ENCODE measurements at places on chromosomes 3 and 15.

GRCh38 chr3:122555275-122556071, 8.6 kb downstream of the PARP9 start:
- no peak for DNase-seq

GRCh38 chr3:168124291-168124690, 28.6 kb upstream of the GOLIM4 start:
- no peak for DNase-seq

DNA sequence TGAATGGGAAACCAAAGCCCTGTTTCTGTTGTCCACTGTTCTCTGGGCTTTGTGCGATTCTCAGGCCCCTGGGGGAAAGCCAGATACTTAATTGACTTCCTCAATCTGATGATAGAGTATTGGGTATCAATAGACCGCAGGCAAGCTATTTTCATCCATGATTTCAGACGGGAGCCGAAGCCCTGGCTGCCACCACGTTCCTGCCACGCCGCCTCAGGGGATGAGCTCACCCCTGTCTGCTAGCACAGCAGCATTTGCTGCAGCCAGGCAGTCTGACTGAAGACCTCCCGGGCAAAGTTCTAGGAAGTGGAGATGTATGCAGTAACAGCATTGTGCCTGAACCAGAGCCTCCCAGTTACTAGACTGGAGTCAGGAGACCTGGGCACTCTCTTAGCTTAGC, 69.8 kb downstream of the ISG20 start:
- no peak for DNase-seq

- DNase-seq: no peak
Observed at GRCh38 chr3:126179825-126180476, 435 bp downstream of the ALDH1L1 start.

DNA sequence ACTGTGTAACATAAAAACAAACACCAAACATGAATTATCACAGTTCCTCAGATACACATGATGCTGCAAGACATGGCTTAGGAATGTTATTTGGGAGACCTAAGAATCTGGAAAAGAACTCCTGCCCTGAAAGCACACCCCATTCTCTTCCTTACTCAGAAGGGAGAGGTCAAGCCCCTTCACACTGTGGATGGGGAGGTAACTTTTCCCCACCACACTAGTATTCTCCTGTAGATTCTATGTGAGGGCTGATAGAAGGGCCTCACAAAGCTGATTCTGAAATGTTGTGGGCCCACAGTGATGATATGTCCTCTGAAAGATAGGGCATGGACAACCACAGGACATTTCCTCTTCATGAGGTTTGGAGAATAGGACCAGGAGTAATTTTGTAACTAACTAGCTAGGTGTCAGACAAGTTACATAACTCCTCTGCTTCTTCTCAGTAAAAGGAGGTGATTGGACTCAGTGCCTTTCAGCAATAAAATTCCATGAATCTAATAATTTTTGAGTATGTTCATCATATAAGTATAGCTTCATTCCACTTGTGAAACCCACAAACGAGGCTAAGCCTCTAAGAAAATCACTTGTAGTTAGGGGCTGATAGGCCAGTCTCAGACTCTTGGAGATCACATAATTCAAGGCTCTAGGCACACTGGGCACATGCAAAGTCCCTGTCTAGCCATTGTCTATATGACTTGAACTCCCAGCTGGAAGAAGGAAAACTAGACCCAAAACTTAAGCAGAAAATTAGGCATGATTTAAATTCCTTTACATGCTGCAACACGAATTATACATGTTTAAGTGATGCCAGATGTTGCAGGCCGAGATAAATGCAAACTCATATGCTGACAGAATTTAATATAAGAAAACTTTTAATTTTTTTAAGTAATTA, 7.5 kb downstream of the PTX3 start:
- DNase-seq: no peak

DNA sequence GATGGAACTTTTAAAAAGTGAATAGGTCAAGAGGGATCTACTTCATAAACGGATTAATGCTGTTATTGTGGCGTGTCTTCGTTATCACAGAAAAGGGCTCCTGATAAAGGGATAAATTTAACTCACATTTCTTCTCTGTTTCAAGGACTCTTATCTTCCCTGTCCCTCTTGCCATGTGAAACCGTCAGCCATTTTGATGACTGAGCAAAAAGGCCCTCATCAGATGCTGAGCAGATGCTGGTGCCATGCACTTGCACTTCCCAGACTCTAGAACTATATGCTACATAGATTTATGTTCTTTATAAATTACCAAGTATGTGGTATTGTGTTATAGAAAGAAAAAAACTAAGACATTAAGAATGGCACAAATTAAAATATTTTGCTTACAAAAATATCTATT, 1011.8 kb upstream of the GBE1 start:
- DNase-seq: no peak

DNA sequence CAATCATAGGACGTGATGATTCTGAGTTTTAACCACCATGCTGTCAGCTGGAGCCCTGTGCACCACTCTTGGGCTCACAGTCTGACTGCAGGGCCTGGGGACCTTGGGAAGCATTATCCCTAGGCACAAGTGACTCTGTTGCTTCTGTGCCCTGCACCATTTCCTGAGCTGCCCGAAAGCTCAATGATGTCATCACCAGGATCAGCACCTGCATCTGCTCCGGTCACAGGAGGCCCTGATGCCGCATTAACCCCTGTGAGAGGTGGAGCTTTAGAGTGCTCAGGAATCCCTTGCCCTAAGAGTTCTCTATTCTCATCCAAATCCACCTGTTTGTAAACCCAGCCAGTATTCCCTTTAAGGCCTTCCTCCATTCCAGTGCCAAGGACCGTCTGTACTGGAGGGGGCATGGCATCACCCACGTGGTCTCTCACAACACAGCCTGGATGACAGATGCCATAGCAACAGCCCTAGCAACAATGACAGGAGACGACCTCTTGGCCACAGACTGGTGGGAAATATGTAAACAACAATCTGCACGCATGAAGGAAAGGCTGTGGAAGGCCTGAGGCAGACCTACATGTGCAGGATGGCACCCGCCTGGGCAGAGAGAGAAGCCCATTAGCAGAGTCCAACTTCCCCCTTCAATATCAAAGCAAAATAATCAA, 37.9 kb downstream of the NTRK3 start:
- DNase-seq: no peak

DNA sequence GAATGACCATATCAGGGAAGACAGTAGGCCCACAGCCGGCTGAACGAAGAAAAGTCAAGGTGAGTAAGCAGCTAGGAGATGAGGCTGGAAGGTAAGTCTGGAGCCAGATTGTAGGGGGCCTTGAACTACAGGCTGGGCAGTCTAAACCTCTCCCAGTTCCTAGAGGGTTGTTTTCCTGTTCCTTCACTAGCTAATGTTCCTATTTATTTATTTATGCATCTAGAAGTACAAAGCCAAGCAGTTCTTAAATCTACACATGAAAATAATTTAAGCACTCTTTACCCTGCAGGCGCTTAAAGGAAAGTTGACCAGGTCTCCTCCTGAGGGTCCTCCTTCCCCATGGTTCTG, 3.7 kb downstream of the ACAA1 start:
- DNase-seq: no peak

DNA sequence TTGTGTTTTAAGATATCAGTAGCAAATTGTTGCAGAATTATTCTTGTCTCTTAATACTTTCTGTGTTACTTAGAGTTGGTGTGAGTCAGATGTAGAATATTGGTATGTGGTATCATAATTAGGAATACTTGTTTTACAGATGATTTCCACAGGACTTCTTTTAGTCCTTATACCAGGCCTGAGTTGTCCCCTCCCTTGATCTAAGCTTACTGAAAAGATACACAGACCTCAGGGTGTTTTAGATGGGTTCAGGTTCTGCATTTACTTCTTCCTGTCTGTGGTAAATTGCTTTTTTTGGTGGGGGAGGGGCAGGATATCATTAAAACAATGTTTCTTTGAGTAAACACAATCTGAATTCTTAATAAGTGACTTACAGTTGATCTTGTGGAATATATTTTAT, 14.2 kb downstream of the DZIP3 start:
- DNase-seq: no peak

DNA sequence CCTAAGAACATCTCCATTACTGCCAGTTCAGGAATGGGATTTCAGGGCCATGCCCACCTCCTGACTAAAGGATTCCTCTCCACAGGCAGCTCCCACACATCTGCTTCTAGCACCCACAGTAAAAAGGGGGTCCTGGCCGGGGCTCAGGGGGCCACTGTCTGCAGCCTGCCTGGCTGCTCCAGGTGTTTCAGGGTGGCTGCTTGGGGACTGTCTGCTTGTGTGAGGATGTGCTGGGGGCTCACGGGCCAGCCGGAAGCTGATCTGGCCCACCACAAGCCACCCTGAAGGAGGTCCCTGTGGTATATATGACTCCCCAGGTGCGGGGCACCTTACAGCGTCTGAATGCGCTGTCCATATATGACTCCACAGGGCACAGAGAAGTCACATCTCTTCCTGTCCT, 135.4 kb downstream of the NSMCE3 start:
- no peak for DNase-seq

DNA sequence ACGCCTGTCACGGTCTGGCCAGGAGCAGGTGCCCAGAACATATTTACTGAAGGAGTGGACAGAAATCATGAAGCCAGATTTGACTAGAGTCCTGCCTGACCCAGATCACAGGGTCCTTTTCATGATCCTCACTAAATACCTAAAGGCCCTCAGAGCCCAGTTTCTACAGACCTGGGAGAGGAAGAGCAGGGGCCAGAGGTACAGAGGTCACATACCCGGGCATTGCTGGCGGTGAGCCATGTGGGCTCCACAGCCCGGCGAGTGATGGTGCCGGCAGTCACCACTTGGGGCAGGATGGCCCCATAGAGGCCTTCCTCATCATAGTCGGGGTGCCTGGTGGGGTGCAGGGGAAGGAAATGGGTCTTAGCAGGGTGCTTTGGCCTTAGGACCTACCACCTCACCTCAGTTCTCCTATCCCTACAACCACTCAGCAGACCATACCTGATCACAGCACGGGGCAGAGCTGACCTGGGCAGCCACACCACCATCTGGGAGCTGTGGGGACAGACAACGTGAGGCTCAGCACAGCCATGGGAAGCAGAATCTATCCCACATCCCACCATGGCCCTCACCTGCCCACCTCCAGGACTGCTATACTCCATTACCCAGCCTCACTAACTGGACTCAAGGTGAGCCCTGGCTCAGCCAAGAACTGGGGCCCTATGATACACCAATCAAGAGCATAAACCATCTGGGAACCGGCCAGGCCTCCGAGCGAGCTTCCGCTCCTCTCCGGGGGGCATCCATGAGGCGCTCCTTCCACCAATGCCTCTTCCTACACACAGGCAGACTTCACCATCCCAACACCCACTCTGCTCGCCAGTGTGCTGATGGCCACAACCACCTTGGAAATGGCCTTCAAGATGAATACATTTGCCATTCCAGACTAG, 12.9 kb downstream of the POLG start:
- DNase-seq: no peak

GRCh38 chr15:34216527-34217270, 6.8 kb upstream of the KATNBL1 start:
- DNase-seq: no peak

GRCh38 chr3:176992978-176993377, 204.3 kb downstream of the TBL1XR1 start:
- no peak for DNase-seq

DNA sequence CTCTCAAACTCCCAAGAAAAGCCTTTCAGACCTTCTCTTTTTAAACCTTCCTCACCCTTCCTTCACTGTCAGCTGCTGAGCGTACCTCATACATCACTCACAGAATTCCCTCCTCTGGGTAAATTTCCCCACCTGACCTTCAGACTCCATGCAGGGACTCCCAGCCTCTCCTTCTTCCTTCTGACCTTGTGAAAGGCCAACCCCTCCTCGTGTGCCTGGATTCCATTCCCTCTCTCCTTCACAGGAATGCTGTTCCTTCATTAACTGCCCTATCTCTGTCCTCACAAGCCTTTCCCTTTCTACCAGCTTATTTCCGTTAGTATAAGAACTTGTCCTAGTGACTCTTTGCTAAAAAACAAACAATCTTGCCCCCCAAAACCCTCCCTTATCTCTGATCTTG, 69.7 kb upstream of the MME start:
- no peak for DNase-seq

DNA sequence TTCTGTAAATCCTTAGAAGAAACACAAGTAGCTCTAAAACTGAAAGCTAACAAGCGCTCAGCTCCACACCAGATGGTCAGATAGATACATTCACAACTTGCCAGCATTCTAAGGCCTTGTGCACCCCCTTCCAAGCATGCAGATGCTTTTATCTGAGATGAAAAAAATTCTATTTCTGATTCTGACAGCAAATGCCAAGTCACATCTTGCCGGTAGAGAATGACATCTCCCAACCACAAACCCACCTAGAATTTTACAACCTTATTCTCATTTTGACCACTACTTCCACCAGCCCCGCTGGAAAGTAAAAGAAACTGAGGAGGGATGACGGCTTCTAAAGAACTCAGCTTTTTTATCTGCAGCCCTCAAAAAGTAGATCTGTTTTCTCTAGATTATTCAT, 57.7 kb downstream of the SUMF1 start:
- DNase-seq: no peak

DNA sequence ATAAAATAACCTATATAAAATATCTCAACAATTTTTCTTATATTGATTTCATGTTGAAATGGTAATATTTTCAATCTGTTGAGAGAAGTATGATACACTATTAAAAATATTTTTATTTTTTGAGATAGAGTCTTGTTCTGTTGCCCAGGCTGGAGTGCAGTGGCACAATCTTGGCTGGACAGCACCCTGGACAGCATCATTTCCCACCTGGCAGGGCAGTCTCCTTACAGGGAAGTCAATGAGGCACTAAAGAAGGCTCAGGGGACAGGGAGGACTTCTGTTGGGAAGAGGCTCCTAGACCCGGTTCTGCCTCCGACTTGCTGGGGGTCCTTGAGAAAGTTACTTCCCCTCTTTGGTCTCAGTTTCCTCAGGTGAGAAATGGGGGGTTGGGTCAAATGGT, 9.4 kb downstream of the GOLGA6L2 start:
- DNase-seq: no peak

- DNase-seq: no peak
Observed at GRCh38 chr15:59879506-59880265, 124.4 kb upstream of the FOXB1 start.

DNA sequence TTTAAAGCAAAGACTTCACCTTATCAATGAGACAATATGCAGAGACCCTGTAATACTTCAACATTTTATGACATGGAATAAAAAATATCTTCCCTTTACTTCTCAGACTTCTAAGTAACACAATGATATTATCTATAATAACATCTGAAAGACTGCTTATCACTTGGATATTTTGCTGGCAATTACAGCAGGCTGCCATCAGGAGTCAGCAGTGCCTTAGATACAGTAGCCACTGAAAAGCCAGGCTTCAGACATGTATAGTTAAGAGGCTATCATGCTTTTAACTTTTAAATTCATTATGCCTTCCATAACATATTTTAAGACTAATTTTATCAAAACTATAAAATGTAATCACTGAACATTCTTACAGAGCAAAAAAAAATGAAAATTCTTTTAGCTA, 227.5 kb downstream of the NEK10 start:
- DNase-seq: no peak

All from activated CD4-positive, CD25-positive, alpha-beta regulatory T cell (primary cell).